ENCODE measurements at places on chromosomes 16 and 17. TPM values are rescaled to one million over a fixed set of nuclear protein-coding genes. Genes with fewer than 3 reads are reported as not detected.

DNA sequence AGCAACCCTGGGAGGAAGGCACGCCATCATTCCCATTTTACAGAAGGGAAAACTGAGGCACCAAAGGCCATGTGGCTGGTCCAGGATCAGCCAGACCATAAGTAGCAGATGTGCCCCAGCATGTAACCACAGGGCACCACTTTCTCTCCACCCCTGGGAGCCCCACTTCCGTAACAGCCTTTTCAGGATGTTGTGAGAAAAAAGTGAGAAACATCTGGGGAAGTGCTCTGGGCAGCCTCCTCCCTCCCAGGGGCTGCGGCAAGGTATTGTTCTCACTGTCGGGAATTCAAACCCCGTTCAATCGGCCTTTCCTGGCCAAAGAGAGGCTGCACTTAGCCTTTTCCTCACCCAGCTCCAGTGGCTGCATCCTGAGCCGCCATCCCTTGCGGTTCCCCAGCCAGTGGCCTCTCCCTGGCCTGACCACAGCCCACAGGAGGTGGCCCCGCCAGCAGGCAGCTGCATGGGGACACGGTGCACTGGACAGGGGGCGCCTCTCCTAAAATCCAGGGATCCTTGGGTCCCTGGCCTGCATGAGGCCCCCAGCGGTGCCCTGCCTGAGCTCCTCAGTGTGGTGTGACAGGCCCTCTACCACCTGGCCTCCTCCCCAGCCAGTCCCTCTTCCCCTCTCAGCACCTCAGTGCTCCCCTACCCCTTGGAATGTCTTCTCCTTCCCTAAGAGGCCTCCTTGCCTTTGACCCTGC, 5.7 kb upstream of the CDH5 start:
- DNase-seq = no peak

DNA sequence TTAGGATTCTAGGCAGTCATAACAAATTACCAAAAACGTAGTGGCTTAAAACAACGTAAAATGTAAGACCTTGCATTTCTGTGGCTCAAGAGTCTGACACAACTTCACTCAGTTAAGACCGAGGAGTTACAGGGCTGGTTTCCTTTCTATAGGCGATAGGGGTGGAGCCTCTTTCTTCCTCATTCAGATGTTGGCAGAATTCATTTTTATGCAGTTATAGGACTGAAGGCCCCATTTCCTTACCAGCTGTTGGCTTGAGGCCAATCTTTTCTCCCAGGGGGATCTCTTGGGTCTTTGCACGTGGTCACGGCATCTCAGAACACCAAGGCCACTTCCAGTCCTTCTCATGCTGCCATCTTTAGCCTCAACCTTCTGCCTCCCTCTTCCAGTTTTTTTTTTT, 145.2 kb downstream of the KCNJ2 start:
- DNase-seq = no peak

GRCh38 chr17:59804901-59805465, 87.8 kb downstream of the TUBD1 start:
- peak; percentile 72 for DNase-seq

- DNase-seq = no peak
These were observed 74.1 kb upstream of the CDH5 start for GRCh38 chr16:66292241-66292935.

- peak; percentile 62 for DNase-seq
These were observed 205.7 kb downstream of the TANC2 start for GRCh38 chr17:63171428-63172393.

GRCh38 chr17:71287071-71287823, 833.6 kb upstream of the SOX9 start:
- DNase-seq = no peak

DNA sequence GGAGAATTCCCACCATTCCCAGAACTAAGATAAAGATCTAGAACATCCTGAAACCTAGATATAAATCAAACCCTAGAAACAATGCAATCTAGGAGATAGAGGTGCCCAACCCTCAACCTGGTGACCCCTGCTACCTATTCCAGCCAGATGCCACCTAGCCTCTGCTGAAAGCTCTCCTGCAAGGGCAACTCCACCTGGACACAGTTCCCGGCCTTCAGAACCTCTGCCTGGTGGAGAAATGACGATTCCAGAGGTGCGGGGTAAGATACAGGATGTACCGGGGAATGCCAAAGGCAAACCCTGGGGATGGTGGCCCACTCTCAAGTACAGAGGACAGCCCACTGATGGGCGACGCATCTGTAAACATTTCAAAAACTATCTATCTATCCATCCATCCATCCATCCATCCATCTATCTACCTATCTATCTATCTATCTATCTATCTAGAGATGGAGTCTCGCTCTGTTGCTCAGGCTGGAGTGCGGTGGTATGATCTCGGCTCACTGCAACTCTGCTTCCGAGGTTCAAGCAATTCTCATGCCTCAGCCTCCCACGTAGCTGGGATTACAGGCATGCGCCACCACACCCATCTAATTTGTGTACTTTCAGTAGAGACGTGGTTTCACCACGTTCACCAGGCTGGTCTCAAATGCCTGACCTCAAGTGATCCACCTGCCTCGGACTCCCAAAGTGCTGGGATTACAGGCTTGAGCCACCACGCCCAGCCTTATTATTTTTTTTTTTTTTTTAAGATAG, 19.0 kb downstream of the MEAK7 start:
- no peak for DNase-seq

DNA sequence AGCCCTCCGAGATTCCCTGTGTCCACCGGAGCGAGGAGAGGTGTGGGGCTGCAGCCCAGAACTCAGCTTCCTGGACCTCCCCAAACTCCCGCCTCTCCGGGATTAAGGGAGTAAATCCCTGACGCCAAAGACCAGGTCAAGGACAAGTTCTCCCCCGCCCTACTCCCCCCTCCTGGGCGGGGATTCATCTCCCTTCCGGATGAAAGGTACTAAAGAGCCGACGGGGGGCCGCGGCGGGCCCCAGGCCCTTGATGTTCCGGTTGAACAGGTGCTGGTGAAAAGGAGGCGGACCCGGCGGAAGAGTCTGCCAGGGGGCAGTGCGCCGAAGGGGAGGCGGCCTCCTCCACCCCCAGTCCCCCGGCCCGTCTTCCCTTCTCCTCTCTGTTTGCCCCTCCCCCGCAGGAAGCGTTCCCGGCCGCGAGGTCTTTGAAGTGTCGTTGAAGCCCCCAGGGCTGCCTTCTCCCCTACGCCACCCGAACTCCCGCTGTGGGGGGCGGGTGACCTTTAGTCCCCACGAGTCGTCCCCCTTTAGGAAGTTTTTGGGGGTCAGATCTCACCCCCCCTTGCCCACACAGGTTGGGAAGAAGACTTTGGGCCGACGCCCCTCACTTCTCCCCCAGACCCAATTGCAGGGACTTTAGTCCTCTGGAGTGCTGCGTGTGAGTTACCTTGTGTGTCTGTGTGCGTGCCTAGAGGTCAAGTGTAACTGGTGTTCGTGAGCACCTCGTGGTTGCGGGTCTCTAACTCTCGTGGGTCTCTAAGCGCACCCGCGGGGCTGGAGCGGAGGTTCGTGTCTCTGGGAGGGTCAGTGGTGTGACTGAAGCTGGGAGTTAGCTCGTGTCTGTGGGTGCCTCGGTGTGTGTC, 1.1 kb upstream of the MLLT6 start:
- no peak for DNase-seq

DNA sequence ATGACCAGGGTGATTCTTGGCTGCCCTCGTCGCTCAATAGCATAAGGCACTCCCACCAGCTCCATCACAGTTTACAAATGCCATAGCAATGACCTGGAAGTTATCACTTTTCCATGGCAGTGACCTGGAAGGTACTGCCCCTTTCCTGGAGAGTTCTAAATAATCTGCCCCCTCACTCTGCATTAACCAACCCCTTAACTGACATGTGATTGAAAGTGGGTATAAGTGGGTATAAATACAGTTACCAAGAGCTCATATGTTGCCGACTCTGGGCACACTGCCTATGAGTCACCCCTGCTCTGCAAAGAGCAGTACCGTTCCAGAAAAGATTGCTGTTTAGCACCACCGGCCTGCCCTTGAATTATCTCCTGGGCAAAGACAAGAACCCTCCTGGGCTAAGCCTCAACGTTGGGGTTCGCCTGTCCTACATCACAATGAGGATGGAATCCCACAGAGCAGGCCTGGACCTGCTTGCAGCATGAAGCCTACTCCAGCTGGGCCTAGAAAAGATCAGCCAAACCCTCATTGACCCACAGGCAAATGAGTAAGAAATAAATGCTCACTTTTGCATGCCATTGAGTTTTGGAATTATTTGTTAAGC, 95.2 kb upstream of the SEC14L1 start:
- DNase-seq = peak; percentile 71

The RSKR gene
- 8.4 TPM for total RNA-seq

The MRM1 gene
- total RNA-seq = 17.2 TPM

The MT3 gene
- not detected for total RNA-seq

The MFAP4 gene
- total RNA-seq = not detected

The SPNS3 gene
- total RNA-seq = 1.1 TPM

The CEP295NL gene
- 0.81 TPM for total RNA-seq
